ENCODE measurements at places on chromosomes 1 and 21. TPM values are rescaled to one million over a fixed set of nuclear protein-coding genes. Genes with fewer than 3 reads are reported as not detected.
A peak's percentile ranks its signal among the peaks of the same experiment; 100 is the strongest.

DNA sequence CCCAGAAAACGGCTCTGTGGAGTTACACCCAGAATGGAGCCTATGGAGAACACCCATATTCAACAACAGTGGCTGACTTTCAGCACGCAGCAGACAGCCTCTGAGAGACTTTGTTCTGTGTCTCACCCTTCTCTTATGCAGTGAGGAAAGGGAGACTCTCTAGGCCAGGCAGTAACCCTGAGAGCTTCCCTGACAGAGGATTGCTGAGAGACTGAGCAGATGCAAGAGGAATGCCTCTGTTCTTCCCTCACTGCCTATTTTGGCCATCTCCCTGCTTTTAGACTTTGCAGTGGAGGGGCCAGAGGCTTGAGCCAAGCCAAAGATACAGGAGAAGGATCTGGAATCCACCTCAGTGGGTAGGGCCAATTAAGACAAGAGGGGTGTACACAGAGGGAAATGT is 41.8 kb upstream of the SLC16A1 start:
- no peak for DNase-seq

DNA sequence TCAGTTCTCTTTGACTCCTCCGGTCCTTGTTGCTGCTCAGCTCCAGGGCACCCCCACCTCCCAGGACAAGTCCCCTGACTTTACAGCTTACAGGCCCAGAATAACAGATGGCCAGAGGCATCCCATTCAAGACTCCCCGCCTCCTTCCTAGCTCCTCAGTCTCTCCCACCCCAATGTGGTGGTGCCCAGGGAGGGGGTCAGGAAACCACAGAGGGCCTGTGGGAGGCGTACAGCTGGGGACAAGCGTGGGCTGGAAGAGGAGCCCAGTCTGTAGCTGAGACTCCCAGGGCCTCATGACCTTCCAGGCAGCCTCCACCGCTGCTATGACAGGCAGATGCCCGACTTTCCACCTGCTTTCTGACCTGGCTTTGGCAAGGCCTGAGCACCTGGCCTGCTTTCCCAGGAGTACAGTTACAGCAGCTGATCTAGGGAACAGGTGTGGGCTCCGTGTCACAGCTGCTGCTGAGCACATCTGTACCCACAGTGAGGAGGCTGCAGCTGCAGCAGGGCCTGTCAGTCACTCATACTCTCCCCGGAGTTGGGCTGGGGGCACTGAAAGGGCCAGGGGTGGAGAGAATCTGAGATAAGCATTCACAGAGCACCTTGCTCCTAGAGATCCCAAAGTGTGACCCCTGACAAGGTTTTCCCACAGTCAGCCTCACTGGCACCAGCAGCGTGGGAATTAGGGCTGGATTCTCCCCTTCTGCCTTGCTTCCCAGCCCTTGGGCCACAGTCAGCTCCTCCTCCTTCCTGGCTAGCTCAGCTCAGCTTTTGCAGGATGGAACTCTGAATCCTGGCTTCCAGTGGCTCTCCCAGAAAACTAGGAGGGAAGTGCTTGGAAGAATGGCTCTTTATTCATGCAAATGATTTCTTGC is 7.1 kb upstream of the NAV1 start:
- DNase-seq = no peak

DNA sequence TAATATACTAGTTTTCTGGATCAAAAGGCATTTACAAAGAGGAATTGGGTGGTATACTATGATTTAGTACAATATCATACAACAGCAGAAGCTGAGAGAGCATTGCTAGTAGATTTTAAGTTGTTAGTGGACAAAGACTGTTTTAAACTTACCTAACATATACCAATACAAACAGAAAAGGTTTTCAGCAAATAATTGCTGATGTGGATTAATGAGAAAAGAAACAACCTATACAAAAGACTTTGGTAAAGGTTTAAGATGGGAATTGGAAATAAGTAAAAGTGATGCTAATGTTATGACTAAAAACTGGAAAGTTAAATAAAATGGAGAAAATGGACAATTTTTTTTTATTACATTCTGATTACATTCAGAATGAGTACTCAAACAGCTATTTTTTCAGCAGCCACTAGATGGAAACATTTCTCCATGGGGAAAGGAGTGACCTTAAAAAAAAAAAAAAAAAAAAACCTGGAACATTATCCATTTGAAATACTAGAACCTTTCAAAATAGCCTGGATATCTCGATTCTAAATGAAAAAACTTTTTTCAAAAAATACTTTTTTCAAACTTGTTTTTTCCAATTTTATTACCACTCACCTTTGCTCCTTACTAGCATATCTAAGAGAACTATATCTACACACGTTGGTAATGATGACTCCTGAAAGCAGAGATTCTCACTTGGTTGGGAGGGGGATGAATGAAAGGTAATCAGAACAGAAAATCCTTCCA is 55.4 kb downstream of the EPRS1 start:
- no peak for DNase-seq

DNA sequence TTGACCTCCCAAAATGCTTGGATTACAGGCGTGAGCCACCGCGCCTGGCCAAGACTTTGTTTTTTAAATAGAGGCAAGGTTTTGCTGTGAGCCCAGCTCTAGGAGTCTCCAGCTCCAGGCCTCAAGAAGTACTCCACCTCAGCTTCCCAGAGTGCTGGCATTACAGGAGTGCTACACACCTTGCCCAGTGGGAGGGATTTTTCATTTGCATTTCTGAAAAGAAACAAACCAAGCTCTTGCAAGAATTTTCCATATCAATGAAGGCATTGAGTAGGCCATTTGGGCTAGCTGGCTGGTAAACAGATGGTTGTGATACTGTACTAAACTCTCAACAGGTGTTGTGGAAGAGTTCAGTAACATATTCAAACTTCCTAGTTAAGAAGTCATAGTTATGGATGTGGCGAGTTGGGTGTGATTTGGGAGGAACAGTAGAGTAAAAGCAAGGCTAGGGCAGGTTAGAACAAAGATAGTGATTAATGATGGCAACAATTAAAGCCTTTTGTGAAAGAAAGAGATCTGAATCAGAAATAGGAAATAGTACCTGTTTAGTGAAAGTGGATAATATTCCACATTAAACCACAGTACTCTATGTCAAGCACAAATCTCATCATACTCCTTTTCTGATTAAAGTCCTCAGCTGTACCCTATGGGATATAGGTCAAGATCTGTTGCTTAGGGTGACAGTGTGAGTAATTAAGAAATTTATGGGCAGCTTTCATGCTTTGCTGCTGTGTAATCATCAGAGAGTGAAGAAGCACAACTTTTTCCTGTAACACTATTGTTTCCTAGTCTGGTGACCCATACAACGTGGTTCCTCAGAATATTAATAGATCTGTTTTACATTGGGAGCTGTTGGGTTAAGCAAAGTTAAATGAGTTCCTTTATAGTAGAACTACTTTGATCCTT is 10.7 kb downstream of the AKIRIN1 start:
- DNase-seq = no peak

- no peak for DNase-seq
These were observed 63.9 kb downstream of the SYF2 start for GRCh38 chr1:25168193-25169071.

- DNase-seq = no peak
These were observed 5.4 kb upstream of the KDM4A start for GRCh38 chr1:43644558-43644957.

- no peak for DNase-seq
These were observed 5.8 kb downstream of the INKA2 start for GRCh38 chr1:111733183-111733991.

DNA sequence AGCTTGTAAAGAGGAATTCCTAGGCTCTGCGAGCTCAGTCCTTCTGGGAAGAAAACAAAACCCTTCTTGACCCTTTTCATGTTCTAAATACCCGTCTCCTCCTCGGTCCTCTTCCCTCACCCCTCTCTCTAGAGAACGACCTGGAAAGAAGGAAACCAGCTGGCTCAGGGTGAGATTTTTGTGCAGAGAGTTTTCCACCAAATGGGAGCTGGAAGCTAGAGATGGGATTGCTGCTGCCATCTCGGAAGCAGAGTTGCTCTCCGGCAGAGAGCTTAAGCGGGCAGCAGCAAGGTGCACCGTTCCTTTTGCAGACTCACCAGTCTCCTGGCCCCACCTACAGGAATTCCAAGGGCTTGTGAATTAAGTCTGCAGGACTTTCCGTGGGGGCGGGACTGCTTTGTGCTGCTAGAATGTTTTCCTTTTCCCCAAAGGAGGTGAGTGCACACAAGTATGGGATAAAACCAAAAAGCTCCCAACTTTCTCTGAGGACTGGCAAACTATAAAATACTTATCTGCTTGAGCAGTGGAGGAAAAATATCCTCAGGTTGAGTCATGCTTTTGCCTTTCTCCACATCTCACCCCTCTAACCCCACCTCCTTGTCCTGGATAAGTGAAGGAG is 29.1 kb upstream of the KIAA0040 start:
- peak; percentile 90 for DNase-seq

GRCh38 chr1:109979489-109980091 is 5.0 kb upstream of the AHCYL1 start:
- no peak for DNase-seq

GRCh38 chr1:234507089-234507488 is 28.1 kb upstream of the TARBP1 start:
- DNase-seq = no peak

- no peak for DNase-seq
These were observed 69.0 kb upstream of the RAVER2 start for GRCh38 chr1:64675718-64676345.

GRCh38 chr1:115506924-115507589 is 134.7 kb upstream of the VANGL1 start:
- peak; percentile 36 for DNase-seq

DNA sequence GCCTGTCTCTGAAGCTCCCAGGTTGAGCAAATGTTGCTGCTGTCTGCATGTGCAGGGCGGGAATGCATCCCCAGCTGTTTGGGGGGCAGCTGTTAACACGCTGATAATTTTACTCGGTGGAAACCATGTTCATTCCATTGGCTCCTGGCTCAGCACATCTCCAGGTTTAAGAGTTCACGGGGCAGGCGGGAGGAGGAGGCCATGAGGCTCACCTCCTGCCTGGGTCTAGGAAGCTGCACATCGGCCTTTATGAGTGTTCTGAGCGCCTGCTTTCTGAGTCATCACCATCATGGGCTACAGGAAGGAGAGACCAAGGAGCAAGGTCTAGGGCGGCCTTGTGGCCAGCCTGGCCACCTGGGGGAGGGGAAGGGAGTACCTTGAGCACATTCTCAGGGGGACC is 29.7 kb downstream of the AJAP1 start:
- no peak for DNase-seq

GRCh38 chr1:7856345-7856744 is 3.5 kb upstream of the UTS2 start:
- DNase-seq = peak; percentile 58

DNA sequence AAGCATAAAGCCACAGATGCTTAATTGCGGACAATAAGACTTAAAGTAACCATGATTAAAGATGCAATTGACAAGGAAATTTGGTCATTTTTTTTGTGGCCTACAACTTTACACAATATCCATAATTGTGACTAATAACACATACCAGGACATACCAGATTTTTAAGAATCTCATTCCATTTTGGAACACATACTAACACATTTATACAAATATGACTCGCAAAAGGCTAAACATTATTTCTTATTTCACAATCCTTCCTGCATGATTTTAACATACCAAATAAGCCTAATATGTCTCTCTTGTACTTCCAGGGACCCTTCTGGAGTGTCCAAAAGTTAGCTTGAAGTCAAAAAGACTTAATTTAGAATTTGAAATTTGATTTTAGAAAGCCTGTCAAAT is 48.8 kb downstream of the DR1 start:
- no peak for DNase-seq

- no peak for DNase-seq
These were observed 149.3 kb upstream of the ETV3 start for GRCh38 chr1:157287462-157287861.

- peak; percentile 92 for DNase-seq
These were observed at the start of gene EPB41 for GRCh38 chr1:28914228-28915030. TSS of gene EPB41 (plus strand) at chr1:28914569. CDS start at chr1:28987438, 72,869 bp downstream.

DNA sequence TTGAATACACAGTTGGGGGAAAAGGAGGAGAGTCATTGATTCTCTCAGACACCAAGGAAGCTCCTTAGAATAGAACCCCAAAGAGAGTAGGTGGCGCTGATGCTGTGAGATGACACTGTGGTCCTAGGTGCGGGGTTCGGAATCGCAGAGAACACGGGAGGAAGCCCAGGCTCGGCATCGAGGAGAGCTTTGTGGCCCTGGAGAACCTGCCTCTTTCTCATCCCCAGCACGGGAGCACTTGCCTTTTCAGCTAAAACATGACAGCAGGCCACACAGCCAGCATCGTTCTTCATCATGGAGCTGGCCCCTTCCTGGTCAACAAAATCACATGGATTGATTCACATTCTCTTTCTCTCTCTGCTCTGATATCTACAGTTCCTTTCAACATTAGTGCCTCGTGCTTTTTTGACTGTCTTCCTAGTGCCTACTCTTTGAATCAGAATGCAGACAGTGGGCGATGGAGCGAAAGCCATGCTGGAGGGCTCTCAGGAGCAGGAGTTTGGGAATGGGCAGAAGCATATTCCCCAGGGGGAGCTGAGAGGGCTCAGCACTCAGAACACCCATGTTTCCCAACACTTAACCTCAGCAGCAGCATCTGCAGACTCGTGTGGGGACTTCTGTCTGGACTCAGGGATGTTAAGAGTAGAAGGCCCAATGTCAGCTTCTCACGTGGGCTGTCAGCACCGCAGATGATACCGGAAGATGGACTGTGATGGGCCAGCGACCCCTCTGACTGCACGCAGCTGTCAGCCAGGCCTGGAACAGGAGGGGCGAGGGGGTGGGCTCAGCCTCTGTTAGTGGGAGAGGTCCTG is 539.4 kb downstream of the KIF26B start:
- DNase-seq = no peak

- no peak for DNase-seq
These were observed 11.3 kb downstream of the CCDC24 start for GRCh38 chr1:44002606-44003157.

- DNase-seq = no peak
These were observed 57.2 kb downstream of the LEPR start for GRCh38 chr1:65477414-65478378.

- DNase-seq = no peak
These were observed 13.6 kb upstream of the PADI3 start for GRCh38 chr1:17235135-17235885.

GRCh38 chr1:172477216-172477615 is 33.3 kb upstream of the PIGC start:
- DNase-seq = no peak

DNA sequence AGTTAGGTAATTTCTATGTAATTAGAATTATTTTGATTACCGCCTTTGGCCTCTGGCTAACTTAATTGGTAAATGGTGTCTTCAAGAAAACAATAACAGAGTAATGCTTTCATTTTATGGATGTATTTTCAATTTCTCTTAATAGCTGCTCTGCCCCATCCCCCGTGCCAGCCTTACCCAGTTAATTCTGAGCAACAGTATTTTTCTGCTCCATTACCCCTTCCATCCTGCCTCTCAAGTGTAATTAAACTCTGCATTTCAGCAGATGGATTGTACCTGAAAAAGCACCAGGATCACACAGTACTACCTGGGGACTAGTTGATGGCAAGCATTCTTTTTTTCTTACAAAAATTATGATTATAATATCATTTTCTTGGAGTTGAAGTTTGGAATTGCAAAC is 104.2 kb downstream of the KIAA0319L start:
- DNase-seq = no peak

NTMT2 gene
- not detected for total RNA-seq

KCNK1 gene
- total RNA-seq = 8.3 TPM

ARMH1 gene
- not detected for total RNA-seq

NPPB gene
- not detected for total RNA-seq

LYPLAL1 gene
- 35.8 TPM for total RNA-seq

OTUD3 gene
- 8.2 TPM for total RNA-seq

RHOU gene
- total RNA-seq = 38.4 TPM

F5 gene
- 3.0 TPM for total RNA-seq

CTH gene
- 14.8 TPM for total RNA-seq

DNAJC6 gene
- 2.8 TPM for total RNA-seq

KCNJ15 gene
- total RNA-seq = 29.2 TPM

BRDT gene
- total RNA-seq = not detected

C1QTNF12 gene
- not detected for total RNA-seq

RNF11 gene
- 116 TPM for total RNA-seq
